ENCODE measurements at places on chromosomes 12 and 14.

DNA sequence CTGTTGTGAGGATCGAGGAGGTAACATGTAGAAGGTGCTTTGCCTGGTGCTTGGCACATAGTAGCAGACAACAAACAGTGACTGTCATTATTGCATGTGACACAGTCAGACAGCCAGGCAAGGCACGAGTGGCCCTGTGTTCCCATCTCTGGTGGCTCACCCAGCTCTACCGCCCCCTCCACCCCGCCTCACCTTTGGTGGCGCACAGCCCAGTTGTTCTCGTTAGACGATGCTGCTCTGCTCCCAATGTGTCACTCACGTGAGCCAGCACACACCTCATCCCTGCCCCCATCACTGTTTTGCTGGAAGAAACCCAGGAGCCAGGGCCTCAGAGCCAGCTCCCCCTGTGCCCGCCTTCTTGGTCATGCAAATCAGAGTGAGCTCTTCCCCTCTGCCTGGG, 113.3 kb downstream of the CALM1 start:
- DNase-seq, result peak; percentile 81

DNA sequence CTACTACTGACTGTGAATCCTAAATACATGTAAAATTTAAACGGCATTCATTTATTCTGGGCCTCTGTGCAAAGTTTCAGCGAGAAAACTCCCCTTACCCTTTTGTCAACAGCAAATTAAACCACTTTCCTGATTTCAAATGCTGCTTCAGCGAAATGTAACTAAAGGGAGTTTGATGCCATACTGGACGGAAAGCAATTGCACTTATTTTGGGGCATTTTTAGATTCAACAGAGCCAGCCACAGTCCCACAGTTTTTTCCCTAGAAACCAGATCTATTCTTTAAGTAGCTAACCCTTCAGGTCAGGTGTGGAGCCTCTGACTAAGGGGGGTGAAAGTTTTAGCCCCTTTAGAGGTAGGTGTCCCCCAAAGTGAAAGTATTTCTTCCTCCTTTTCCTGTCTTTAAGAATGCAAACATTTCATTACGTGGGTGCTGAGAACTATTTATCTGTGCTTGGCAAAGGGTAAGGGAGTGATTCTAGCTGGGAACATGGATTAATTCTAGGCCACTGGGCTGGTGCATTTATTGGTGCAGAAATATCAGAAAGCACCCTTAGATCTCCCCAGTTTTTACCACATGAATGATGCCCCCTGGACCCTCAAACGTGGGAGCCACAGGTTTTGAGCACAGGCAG, 72.7 kb downstream of the SPTB start:
- DNase-seq, result no peak

GRCh38 chr12:119208626-119209061, 29.9 kb downstream of the HSPB8 start:
- peak; percentile 54 for DNase-seq

GRCh38 chr12:114744285-114744684, 60.3 kb upstream of the TBX3 start:
- DNase-seq, result no peak

GRCh38 chr12:104010606-104011169, 39.3 kb downstream of the GLT8D2 start:
- DNase-seq, result no peak

- DNase-seq, result no peak
Observed at GRCh38 chr14:103886304-103887169, 39.2 kb upstream of the PPP1R13B start.

GRCh38 chr12:89206390-89206789, 145.9 kb downstream of the DUSP6 start:
- no peak for DNase-seq

GRCh38 chr12:4564818-4565217, 2.8 kb downstream of the DYRK4 start:
- no peak for DNase-seq

GRCh38 chr14:38592764-38593442, 337.0 kb upstream of the CLEC14A start:
- DNase-seq, result no peak

DNA sequence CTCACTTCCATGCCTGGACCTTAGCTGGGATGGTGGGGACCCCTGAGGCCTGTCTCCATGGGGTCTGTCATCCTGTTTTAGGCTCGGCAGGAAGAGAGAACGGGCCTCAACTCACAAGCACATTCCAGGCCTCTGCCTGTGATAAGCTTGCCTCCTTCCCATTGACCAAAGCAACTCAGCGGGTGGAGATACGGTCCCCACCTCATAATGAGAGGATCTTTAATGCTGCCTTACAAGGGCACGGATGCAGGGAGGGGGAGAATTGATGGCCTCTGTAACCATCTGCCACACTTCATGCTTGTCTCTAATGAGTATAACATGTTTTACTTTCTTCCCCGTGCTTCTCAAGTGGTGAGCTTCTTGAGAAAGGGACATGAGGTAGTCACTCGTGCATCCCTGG, 50.0 kb downstream of the GLT1D1 start:
- no peak for DNase-seq

DNA sequence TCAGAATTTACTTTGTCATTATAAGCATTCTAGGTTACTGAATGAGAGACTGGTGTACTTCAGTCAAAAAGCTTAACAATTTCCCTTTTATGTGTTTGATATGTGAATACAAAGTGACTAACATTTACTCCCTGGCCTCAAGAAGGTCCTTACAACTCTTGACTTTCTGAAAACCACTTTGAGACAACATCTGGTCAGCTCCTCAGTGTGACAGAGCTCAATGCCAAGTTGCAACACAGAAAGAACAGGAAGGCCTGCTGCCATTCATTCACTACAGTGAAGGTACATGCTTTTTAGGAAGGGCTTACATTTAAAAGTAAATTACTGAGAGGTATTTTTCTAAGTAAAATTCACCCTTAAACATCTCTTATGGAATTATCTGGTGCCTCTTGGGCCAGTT, 2.3 kb upstream of the NAA30 start:
- no peak for DNase-seq

DNA sequence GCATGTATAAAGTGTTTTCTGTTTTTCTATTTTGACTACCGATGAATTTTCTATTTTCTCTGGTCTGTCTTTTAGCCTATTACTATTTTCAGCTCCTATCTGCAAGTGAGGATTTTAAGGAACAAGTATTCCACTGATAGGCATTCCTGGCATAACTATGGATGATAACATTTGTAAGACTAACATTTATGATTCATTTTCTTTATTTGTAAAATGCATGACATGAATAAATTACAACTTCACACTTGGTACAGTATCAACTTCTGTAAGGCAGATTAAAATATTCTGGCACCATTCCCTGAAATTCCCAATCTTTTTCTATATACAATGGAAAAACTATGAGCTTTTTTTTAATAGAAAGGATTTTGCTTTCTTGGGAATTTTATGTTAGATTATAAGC, 121.0 kb upstream of the GARIN2 start:
- DNase-seq, result no peak

GRCh38 chr12:53057816-53058500, 8.1 kb downstream of the TNS2 start:
- no peak for DNase-seq

DNA sequence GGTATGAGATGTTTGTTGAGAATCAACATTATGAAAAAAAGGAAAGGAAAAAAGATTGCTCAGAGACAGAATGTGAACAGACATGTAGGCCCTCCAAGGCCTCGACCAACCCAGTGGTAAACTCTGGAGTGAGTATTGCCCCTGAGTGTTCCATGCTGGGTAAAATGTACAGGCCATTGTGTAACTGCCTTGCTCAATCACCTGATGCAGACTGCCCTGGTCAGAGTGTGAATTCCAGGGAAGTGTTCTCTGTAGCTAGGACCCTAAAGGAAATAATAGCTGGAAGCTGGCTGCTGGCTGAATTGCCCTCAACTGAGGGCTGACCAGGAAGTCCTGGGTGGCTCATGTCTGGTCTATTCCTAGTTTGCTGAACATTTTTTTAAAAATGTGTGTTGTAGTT, 1081.4 kb upstream of the LRFN5 start:
- no peak for DNase-seq

DNA sequence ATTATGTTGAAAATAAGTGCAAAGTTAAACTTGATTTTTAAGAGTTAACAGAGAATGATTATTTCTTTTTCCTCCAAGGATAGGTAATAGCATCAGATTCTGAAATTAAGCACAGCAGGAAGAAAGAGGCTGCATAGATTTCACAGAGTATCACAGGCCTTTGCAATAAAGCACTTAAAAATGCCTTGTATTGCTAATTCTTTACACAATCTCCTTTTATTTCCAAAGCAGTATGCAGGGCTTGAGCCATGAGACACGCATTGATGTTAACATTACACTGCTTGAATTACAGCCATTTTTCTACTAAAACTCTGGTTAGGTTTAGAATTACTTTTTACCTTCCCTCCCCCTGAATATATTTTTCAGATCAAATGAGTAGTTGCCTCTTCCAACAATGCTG, 398.3 kb downstream of the BCAT1 start:
- no peak for DNase-seq

GRCh38 chr12:92073094-92073493, 72.6 kb downstream of the BTG1 start:
- no peak for DNase-seq

DNA sequence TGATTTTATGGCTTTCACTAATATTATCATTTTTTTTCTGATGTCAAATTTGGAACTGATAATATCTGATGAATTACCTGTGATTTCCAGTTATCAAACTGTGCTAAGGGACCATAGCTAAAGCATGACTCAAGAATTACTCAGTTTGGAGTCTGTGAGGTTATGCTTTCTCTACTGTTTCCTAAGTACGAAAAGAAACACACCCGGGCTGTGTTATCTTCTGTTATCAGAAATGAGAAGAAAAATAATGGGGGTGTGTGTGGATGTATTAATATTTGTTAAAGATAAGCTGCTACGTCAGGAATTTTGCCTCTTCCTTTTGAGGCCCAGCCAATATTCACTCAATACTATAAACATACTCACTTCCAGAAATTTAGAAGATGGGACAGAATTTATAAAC, 1401.9 kb upstream of the FLRT2 start:
- no peak for DNase-seq
